ENCODE measurements at places on chromosomes 11 and 22.

GRCh38 chr11:66268952-66269905 lies 790 bp downstream of the RAB1B start:
- DNase-seq: peak; percentile 62

- DNase-seq: peak; percentile 71
Measured at GRCh38 chr11:62477927-62478326, 59.1 kb downstream of the SCGB1A1 start.

- no peak for DNase-seq
Measured at GRCh38 chr11:94740083-94741021, 27.8 kb upstream of the AMOTL1 start.

- no peak for DNase-seq
Measured at GRCh38 chr11:125583496-125583895, 9.2 kb upstream of the STT3A start.

DNA sequence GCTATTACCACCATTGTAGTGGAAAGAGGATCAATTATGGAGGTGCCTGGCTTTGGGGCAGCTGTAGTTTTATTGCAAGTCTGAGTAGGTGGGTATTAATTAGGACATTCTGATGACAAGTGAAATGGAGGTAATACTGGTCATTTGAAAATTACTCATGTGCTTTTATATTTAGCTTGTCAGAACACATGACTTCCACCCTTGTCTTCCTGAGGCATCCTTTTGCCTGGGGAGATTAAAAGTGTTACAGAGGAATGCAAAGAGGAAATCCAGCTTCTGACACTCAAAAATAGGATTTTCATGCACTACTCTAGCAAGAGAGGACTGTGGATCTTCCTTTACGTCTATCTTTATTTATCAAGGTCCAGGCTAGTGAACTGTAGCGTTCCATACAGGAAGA lies 44.7 kb upstream of the CAPRIN1 start:
- no peak for DNase-seq

GRCh38 chr11:104995001-104995408 lies 26.6 kb upstream of the CASP4 start:
- no peak for DNase-seq

GRCh38 chr11:83156996-83157593 lies at the start of gene PCF11:
TSS of gene PCF11 (plus strand) at chr11:83157131. CDS start at chr11:83157440, 309 bp downstream.
- DNase-seq: no peak

DNA sequence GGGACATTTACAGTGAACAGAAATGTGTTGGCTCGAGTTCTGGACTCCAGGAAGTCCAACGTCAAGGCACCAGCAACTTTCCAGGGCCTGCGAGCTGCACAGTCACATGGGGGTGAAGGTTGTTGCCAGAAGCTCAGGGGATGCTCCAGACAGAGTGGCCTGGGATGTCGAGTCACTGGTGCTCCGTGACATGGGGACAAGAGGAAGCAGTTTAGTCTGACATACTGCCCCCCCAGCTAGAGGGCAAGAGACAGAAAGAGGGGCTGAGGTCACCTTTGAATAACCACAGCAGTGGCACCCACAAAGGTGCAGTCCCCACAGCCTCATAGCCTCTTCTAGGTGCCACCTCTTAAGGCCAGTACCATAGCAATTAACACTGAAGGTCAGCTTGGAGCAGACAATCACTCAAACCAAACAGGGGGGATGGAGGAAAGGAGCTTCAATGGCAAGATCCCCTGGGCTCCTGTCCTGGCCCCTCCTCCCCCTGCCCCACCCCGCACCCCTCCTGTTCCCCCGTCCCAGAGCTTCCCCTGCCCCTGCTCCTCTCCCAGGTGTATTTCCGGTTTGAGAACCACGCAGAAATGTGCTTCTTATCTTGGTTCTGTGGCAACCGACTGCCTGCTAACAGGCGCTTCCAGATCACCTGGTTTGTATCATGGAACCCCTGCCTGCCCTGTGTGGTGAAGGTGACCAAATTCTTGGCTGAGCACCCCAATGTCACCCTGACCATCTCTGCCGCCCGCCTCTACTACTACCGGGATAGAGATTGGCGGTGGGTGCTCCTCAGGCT lies 3.8 kb downstream of the APOBEC3D start:
- DNase-seq: no peak

DNA sequence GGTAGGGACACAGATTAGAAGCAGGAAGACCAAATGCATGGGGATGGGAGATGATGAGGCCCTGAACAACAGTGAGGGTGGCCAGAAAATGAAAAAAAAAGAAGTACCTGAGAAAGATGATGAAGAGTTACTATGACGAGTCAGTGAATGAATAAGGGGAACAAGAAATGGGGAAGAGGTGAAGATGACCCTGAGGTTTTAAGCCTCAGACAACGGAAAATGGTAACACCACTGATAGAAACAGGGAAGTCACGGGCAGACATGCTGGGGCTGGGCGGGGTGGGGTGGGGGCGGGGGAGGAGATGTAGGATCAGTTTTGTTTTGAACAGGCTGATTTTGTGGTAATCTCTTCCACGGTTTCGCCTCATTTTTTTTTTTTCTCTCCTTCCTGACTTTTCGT lies 205.1 kb upstream of the CADM1 start:
- DNase-seq: no peak

DNA sequence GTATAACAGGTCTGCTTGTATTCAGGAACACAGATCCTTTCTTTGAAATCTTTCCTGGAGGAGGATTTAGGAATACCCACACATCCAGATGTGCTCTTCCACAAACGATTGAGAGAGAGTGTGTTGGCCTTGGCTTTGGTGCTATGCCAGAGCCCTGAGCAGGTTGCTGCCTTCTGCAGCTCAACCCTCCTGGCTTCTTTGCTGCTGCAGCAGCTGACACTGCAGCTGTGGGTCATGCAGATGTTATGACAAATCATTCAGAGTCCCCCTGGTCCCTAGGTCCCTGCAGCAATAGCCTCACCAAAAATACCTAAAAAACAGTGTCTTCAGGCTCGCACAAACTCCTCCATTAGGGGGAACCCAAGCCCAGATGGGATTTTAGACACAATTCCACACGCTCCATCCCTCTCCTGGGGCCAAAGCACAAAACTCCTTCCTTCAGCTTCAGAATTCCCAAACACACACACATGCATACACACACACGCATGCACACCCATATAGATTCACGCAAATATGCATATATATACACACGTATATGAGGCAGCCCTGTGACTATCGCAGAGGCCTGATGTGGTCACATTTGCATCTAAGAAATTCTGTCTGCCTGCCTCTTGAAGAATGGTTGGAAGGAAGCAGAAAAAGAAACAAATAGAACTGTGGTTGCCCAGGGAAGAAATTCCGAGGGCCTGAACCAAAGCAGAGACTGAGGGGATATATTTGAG lies 35.4 kb downstream of the SLN start:
- DNase-seq: no peak

DNA sequence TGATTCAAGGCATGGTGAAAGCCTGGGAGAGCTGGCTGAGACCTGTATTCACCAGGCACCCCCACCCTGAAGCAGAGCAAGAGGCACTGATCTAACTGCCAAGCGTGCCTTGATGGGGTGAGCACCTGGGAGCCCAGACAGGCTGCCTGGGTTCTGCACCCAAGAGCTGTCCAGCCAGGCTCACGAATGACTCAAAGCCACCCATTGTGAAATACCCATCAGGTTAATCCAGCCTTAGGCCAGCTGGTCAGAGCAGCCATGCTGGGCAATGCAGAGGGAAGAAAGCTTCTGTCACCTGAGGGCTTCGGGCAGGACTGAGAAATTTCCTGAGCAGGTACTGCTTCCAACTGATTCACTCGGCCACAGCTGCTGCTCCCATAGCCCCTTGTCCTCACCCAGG lies 22.1 kb downstream of the THOC5 start:
- peak; percentile 42 for DNase-seq

DNA sequence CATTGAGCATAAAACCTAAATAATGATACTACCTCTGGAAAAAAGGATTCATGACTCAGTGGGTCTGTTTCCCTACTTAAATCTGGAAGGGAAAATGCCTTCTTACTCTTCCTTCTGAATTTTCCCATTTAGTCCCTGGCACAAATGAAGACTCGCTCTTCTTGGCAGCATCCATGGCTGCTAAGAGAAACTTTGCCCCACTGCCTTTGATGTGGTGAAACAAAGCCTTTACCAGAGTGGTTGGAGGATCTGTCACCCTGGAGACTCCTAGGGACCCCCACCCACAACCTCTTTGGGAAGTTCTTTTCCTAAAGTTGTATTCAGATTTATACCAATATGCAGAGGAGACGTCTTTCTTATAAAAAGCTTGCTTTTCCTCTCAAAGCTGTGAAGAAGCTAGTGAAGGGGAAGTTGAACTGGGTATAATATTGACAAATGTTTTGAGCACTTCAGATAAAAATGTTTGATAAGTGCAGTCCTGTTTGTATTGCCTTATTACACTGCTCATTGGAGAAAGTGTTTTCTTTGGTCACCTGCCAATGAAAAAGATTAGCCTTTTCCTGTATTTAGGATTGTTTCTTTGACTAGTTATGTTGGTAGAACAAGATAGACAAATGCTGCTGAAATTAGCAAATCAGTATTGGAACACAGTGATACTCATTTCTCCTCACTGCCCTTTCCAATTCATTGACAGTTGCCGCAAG lies 77.3 kb downstream of the ARFGAP2 start:
- DNase-seq: no peak

GRCh38 chr11:41085123-41085522 lies 374.3 kb downstream of the LRRC4C start:
- DNase-seq: no peak

DNA sequence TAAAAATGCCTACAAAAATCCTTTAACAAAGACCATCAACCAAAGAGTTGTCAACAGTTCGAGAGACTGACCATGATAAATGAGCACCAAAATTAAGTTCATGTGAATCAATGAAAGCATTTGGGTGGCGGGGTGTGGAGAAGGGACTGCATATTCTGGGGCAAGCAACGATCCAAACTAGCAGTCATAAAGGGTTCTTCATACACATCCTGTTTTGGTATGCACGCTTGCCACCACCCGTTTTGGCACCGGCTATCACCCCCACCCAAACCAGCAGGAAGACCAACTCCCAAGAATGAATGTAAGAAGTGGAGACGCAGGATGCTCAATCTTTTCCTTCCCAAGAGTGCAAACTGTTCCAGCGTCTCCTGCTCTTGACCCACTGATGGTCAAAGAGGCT lies 80.8 kb downstream of the SGSM3 start:
- no peak for DNase-seq

GRCh38 chr22:36445158-36445668 lies 36.2 kb downstream of the TXN2 start:
- DNase-seq: no peak

DNA sequence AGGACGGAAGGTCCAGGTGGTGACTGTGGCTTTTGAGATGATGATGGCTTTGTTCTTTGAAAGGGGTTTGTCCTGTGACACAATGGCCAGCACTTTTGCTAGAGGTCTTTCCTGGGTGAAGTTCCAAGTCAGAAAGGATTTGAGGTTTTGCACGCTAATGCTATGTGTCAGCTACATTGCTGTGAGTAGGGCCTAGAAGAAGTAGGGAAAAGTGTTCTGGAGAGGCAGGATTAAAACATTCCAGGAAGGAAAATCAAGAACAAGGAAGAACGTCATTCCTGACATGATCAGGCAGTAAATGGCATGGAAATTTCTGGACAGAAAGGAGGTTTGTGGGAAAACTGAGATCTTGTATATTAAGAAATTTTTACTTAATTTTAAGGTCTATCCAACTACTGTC lies 290.7 kb downstream of the NTM start:
- DNase-seq: peak; percentile 19

- DNase-seq: no peak
Measured at GRCh38 chr11:1353383-1354124, 36.2 kb upstream of the BRSK2 start.

DNA sequence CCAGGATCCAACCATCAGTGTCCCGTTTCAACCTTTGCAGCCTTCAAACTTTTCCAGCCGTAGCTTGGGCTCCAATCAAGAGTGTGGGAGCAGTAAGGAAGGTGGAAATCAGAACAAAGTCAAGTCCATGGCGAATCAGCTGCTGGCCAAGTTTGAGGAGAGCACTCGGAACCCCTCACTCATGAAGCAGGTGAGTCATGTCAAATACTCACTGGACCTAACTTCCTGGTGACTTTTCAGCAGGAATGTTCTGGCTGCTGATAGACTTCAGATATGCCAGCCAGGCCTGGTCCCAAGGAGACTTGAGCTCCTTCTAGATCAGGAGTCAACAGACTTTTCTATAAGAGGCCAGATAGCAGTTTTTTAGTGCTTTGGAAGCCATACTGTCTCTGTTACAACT lies 129.0 kb downstream of the MICAL2 start:
- DNase-seq: no peak

GRCh38 chr11:80650966-80651365 lies 1210.1 kb upstream of the TENM4 start:
- DNase-seq: no peak

- DNase-seq: no peak
Measured at GRCh38 chr22:47230741-47231140, 468.3 kb downstream of the TBC1D22A start.

GRCh38 chr11:123653827-123654565 lies 428 bp downstream of the SCN3B start:
- DNase-seq: peak; percentile 43

GRCh38 chr11:72606748-72607468 lies 67.3 kb downstream of the PDE2A start:
- DNase-seq: no peak

DNA sequence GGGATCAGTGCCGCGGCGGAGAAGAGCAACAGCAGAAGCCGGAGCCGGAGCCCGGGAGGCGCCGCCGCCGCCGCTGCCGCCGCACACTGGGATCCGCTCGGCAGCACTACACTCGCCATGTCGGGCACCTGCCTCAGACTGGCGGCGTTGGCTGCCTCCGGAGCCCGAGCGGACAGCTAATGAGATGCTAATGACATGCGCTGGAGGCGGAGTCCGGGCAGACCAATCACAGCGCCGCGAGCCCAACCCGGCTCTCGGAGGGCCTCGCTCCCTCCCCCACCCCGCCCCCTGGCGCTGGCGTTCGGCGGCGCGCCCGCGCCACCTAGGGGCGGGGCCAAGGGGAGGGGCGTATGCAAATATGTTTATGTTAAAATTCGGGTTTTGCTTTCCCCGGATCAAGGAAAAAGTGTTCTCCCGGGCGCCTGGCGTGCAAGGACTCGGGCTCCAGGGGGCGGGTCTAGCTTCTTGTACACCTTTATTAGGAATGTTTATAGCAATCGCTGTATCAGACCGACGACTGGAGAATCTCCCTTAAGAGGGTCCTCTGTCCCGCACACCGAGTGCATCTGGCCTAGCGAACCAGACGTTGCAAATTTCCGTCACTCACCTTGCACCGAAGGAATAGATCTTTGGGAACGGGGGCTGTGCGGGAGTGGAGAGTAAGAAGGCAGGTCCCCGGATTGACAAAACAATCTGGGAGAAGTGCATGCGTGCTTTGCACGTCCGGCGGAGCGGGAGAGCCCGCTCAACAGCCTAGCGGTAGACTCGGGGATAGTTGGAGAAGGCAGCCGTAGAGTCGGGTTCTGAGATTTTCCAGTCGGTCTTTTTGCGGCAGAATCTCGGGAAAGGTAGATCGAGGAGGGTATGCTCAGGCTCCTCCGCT lies at the start of gene CADM1:
Gene CADM1, minus strand, starts transcription at position 140 of the 883 bp plus-strand sequence.
- peak; percentile 92 for DNase-seq

GRCh38 chr11:72834905-72835304 lies 20.7 kb downstream of the ATG16L2 start:
- DNase-seq: peak; percentile 62

GRCh38 chr11:4071914-4072313 lies 22.7 kb upstream of the RRM1 start:
- DNase-seq: no peak

Measured in trophoblast cell (in vitro differentiated cells and primary cell).